ENCODE measurements at places on chromosomes 3 and 15. TPM values are rescaled to one million over a fixed set of nuclear protein-coding genes. Genes with fewer than 3 reads are reported as not detected.

DNA sequence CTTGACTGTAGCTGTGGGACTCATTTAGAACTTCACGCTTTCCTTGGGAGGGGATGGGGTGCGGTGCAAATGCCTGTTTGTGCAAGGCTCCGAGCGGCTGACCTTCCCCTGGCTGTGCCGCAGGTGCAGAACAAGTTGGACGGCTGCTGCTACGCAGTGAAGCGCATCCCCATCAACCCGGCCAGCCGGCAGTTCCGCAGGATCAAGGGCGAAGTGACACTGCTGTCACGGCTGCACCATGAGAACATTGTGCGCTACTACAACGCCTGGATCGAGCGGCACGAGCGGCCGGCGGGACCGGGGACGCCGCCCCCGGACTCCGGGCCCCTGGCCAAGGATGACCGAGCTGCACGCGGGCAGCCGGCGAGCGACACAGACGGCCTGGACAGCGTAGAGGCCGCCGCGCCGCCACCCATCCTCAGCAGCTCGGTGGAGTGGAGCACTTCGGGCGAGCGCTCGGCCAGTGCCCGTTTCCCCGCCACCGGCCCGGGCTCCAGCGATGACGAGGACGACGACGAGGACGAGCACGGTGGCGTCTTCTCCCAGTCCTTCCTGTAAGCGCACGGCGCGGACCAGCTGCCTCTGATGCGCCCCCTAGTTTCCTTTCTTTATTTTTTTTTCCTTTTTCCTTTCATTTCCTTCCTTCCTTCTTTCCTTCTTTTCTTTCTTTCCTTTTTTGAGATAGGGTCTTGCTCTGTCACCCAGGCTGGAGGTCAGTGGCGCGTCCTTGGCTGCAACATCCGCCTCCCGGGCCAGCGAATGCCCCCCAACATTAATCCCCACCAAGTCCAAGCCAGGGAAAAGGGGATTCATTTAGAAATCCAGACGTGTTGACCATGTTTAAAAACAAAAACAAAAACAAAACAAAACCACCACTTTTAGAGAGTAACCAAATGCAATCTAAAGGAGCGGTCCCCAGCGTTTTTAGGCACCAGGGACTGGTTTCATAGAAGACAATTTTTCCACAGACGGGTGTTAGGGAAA lies 42.7 kb downstream of the EIF2AK4 start:
- no peaks in the 10 kb centered on the region for H3K36me3 ChIP-seq
- DNase-seq = no peak
- no peak overlapping the region for H3K4me3 ChIP-seq
- no peaks in the 10 kb centered on the region for H3K27me3 ChIP-seq

GRCh38 chr3:160133757-160134156 lies 91.5 kb upstream of the C3orf80 start:
- H3K36me3 ChIP-seq = no peaks in the 10 kb centered on the region
- no peaks in the 10 kb centered on the region for H3K27me3 ChIP-seq
- no peak for DNase-seq
- no peak overlapping the region for H3K27ac ChIP-seq
- H3K4me3 ChIP-seq = no peak overlapping the region

- no peaks in the 10 kb centered on the region for H3K36me3 ChIP-seq
- H3K27ac ChIP-seq = no peak overlapping the region
- no peaks in the 10 kb centered on the region for H3K4me1 ChIP-seq
These were observed 267.7 kb downstream of the PLOD2 start for GRCh38 chr3:145893331-145893730.

- H3K27ac ChIP-seq = peak overlapping the region; percentile 39
- H3K4me1 ChIP-seq = peaks cover 8% of the 10 kb centered on the region
- no peaks in the 10 kb centered on the region for H3K27me3 ChIP-seq
- H3K36me3 ChIP-seq = no peaks in the 10 kb centered on the region
- DNase-seq = peak; percentile 49
These were observed 2.0 kb upstream of the TOPBP1 start for GRCh38 chr3:133663569-133664313.

GRCh38 chr15:93121973-93122910 lies 33.2 kb upstream of the RGMA start:
- H3K36me3 ChIP-seq = no peaks in the 10 kb centered on the region
- no peak overlapping the region for H3K27ac ChIP-seq
- no peaks in the 10 kb centered on the region for H3K4me1 ChIP-seq
- no peaks in the 10 kb centered on the region for H3K27me3 ChIP-seq
- no peak for DNase-seq

- DNase-seq = peak; percentile 32
- H3K27ac ChIP-seq = no peak overlapping the region
- H3K27me3 ChIP-seq = no peaks in the 10 kb centered on the region
- H3K36me3 ChIP-seq = no peaks in the 10 kb centered on the region
- no peaks in the 10 kb centered on the region for H3K4me1 ChIP-seq
These were observed 192.4 kb upstream of the STRIT1 start for GRCh38 chr3:155485897-155486296.

DNA sequence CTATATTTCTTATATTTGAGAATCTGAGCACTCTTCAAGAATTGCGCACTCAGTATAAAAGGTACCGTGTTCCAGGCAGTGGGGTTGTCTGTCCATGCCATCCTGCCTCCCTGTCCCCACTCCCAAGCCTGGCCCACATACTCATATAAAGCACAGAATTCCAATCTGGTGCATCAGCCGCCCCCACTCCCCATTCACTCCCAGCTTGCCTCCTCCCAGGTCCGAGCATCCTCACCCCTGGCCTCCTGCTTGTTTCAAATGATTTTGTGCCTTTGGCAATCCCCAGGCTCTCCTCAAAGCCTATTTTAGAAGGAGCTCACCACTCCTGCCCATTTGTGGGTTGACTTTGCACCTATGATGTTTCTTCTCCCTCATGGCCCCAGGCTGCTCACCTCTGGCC lies 22.2 kb upstream of the IGF1R start:
- H3K27ac ChIP-seq = no peak overlapping the region
- H3K4me3 ChIP-seq = no peak overlapping the region
- no peak for DNase-seq

DNA sequence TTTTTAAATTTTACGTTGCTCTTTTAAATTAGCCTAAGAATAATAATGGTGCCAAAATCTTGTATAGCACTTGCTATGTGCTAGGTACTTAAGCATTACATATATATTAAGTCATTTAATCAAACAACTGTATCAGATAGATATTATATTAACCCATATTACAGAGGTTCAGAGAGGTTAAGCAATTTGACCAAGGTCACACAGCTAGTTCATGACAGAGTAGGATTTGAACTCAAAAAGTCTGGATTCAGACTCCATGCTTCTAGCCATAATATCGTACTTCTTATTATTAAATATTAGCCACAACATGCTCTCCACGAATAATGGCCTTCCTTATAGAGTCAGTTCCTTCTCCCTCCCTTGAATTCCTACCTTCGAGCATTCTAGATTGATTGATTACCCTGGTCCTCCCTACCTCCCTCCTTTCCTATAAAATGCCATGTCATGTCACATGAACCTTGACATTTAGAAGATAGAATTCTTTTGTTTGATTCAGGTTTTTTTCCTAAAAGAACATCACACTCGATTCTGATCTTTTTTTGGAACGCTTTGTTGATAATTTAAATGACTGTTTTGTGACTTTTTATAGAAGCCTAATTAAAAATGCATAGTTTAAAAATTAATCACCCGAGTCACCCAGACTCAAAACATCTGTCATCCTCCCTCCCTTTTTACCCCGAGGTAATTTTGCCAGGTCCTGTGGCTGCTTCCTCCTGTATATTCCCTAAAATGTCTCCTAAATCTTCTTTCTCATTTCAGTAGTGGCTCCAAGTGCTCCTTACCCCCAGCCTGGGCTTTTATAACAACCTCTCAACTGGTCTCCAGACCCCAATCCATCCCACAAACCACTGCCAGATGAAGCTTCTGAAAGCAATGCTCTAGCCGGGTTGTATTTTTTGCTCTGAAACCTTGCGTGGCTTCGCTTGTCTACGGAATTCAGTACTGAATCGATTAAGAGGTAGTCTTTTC lies 8.5 kb upstream of the PSMD6 start:
- no peaks in the 10 kb centered on the region for H3K4me1 ChIP-seq
- H3K4me3 ChIP-seq = no peak overlapping the region
- DNase-seq = no peak

DNA sequence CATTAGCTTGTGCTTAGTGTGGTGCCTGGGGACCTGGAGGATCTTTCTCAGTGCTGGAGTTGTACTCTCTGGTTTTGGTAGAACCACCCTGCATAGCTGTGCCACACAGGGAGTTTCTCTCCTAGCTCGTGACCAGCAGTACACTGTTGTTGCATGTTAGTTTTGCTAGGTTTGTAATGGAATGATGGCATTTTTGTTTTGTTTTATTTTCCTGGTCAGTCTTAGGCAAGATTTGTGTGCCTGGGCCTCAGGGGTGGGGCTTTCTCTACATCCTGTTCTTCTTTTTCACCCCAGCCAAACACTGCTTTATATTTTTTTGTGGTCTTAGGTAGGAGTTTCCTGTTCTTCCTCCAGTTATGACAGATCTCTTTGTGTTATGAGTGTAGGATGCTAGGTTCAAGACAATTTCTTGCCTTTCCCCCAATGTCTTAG lies 534.5 kb upstream of the KCNMB2 start:
- peak; percentile 44 for DNase-seq
- H3K27me3 ChIP-seq = no peaks in the 10 kb centered on the region
- H3K4me3 ChIP-seq = peak overlapping the region; percentile 0
- H3K36me3 ChIP-seq = no peaks in the 10 kb centered on the region

GRCh38 chr15:74253211-74253921 lies 17.2 kb downstream of the CCDC33 start:
- no peak overlapping the region for H3K4me3 ChIP-seq
- H3K27ac ChIP-seq = no peak overlapping the region
- H3K4me1 ChIP-seq = no peaks in the 10 kb centered on the region
- no peak for DNase-seq
- H3K27me3 ChIP-seq = no peaks in the 10 kb centered on the region

Gene P2RY1
- total RNA-seq = 0.92 TPM

Gene CCR1
- total RNA-seq = 4.5 TPM

Gene GOLGA8O
- 5.4 TPM for total RNA-seq

Gene CPA3
- not detected for total RNA-seq

Gene SERINC4
- total RNA-seq = 0.30 TPM

Gene DPPA2
- total RNA-seq = not detected

Gene DGKG
- 0.10 TPM for total RNA-seq

Measured in naive thymus-derived CD4-positive, alpha-beta T cell (primary cell).